ENCODE measurements at places on chromosomes 2 and 18.

DNA sequence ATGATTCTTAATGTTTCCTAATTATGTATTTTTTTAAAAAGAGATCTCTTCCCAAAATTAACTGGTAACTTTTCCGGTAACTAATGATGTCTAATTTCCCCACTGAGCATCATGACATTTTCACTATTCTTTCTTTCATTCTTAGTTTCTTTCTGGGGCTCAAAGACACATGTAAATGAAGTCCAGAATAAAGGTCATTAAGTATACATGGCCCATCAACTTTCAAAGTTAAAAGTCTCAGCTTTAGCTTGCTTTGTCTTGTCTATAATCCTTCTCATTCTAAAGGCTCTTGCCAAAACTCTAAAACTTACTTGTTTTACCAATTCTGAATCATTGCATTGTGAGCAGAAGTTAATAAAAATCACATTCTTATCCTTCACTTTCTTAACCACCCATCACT, 53.6 kb downstream of the ASXL2 start:
- DNase-seq = no peak

GRCh38 chr2:102806250-102806837, 44.5 kb downstream of the TMEM182 start:
- peak; percentile 38 for DNase-seq

GRCh38 chr2:113248997-113249770, 29.5 kb downstream of the PAX8 start:
- DNase-seq = peak; percentile 70

- no peak for DNase-seq
Observed at GRCh38 chr2:58638256-58638805, 397.2 kb upstream of the FANCL start.

DNA sequence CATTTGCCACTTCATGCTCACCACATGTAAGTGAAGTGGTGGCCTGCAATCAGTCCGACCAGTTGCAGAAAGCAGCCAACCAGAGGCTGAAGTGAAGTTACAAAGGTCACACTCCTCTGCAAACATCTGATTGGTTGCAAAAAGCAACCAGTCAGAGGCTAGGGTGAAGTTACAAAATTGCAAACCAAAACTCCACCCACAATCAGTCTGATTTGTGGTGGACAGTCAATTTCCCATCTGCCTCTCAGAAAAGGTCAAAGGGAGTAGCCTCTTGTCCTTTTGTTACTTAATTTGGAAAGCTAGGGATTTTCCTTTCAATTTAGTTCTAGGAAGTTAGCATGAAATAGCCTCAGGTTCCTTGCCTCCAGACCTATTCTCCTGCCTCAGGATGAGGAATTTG, 185.0 kb downstream of the UXS1 start:
- DNase-seq = no peak

DNA sequence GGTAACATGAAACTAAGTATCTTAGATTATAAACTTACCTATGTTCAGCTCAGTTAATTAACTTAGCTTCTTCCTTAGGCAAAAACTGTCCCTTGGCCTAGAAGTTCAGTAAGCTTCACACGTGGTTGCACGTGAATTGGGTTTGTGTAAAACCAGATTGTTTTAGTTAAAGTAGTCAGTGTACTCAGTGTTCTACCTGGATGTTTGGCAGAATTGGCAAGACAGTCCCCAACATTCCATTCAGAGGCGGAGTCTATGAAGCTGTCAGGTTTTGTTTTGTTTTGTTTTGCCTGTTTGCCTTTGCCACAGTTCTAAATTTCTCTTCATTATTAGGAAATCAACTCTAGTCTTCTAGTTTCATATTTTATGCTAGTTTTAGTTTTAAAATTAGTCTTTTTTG, 105.3 kb upstream of the ZEB2 start:
- DNase-seq = no peak

- peak; percentile 62 for DNase-seq
Observed at GRCh38 chr2:219433666-219434467, 776 bp upstream of the SPEG start.

DNA sequence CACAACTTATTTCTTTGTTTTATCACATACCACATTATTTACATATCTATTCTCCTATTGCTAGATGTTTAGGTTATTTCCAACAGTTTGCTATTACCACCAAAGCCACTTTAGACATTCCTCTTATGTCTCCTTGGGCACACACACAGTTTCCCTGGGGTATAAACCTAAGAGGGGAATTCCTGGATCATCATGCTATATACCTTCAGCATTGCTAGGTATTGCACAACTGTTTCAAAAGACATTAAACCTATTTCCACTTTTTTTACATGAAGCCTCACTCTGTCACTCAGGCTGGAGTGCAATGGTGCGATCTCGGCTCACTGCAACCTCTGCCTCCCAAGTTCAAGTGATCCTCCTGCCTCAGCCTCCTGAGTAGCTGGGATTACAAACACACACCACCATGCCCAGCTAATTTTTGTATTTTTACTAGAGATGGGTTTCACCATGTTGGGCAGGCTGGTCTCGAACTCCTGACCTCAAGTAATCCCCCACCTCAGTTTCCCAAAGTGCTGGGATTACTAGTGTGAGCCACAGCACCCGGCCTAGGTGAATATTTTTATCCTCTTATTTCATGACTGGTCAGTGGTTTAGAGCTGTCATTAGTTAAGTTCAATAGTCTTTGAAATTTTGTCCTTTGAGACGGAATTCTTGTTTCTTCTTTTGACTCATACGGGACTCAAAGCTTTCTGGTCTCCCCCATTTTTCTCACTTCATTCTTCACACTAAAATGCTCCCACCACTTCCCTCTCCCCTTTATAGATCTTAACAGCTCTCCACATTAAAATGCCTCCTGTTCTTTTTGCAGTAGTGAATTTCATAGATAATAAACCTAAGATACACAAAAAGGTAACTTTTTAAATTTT, 30.3 kb downstream of the SULT1C4 start:
- no peak for DNase-seq

- DNase-seq = no peak
Observed at GRCh38 chr2:171834286-171834685, 59.8 kb downstream of the SLC25A12 start.

DNA sequence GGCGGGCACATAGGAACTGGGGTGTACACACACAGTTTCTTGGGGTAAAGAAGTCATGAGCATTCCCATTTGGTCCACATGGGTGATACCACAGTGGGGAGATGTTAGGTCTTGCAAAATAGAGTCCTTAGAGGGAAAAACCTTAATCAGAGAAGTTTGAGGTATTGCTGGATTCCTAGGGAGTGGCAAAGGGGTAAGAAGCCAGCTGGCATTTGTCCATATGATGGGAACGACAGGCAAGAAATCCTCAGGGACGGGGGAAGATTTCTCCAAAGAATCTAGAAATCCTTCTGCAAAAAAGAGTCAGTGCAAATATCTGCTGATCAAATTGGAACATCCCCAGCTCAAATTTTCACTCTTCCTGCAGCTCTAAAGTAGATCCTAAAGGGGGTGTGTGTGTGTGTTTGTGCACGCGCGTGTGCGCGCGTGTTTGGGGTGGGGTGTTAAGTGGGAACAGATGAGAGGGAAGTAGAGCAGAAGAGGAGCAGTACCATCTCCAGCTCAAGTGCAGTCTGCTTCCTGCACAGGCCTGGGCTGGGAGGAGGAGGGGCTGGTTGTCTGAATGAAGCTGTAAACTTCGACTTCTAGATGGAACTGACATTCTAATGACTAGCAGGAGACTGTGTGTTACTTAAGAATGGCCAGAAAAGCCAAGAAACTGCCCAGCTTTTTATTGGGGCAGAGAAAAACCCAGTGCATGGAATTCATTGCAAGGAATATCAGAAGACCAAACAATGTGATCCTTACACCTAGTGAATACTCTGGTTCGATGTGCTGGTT, 168.0 kb downstream of the SPP2 start:
- DNase-seq = no peak

DNA sequence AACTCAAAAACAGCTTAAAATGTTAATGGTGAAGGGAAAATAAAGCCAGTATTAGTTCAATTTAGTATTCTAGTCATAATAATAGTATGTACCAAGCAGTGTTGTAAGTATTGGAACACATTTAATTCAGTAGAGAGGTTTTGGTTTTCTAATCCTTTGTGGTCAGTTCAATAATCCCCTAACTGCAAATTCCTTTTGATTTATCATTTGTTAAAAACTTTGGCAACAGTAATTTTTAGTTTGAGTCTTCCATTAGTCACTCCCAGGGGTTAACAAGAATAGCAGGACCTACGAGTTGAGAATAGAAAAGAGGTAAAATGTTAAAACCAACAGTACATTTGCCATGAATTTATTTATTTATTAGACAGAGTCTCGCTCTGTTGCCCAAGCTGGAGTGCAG, 10.7 kb downstream of the MRPL44 start:
- DNase-seq = no peak

- no peak for DNase-seq
Observed at GRCh38 chr2:239269173-239269885, 131.5 kb downstream of the HDAC4 start.

DNA sequence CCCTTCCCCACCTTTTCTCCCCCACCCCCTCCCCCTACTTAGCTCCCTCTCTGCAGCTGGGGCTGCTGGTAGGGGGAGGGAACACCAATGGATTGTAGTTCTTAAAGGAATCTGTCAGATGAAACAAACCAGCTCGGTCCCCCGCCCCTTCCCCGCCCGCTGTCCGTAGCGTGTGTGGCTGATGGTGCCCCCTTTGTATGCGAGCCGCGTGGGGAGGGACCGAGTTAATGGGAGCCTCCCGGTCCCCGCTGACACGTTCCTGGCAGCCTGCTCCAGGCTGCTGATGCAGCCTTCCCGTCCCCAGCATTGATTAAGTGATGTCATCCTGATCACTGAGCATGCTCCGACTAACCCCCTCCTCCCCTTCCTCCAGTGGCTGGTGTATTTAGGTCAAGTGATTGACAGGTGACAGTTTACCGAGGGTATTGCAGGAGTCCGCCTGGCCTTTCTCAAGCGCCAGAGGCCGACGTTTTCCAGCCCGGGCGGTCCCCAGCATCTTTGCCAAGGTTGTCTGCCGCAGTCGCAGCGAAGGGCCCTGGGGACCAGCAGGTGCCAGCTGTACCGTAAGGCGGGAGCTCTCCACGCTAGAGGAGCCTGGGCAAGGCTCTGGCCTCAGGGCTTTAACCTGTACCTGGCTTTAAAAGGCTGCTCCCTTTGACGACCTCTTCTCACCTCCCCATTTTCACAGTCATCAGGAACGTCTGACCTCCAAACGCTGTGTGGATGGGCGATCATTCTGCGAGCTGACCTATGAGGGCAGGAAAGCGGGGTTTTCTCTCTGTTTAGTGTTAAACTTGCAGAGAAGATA, 1.8 kb downstream of the KIF5C start:
- DNase-seq = no peak

DNA sequence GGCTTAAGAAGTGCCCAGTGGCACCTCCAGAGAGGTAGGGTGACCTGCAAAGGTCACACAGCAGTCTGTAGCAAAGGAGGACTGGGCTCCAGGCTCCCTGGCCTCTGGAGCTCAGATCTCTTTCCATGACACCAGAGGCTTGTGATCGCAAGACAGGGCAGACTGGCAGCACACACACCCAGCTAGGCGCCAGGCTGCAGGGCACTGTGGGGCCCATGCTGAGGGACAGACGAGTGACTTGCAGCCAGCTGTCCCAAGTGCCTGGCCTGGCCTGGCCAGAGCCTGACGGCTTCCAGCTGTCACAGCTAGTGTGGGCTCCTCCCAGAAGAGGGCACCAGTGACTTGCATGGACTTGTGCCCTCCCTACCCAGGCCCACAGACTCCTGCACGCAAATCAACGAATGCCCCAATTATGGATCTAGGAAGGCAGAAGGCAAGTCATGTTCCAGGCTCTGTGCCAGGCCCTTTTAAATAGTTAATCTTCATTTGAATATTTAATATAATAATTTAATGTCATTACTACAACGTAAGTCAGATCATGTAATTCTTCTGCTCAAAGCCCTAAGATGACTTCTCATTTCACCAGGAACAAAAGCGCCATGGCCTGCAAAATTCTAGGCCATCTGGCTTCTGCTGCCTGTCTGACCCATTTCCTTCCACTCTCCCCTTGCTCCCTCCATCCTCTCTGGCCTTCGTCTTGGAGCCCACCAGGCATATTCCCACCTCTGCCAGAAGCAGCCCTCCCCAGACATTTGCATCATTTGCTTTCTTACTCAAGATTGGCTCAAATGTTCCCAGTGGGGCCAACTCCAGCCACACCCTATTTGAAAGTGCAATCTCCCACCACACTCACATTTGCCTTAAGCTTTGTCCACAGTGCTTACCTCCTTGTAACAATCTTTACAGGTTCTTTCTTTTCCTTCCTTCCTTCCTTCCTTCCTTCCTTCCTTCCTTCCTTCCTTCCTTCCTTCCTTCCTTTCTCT, 3.7 kb upstream of the SPEG start:
- DNase-seq = no peak

DNA sequence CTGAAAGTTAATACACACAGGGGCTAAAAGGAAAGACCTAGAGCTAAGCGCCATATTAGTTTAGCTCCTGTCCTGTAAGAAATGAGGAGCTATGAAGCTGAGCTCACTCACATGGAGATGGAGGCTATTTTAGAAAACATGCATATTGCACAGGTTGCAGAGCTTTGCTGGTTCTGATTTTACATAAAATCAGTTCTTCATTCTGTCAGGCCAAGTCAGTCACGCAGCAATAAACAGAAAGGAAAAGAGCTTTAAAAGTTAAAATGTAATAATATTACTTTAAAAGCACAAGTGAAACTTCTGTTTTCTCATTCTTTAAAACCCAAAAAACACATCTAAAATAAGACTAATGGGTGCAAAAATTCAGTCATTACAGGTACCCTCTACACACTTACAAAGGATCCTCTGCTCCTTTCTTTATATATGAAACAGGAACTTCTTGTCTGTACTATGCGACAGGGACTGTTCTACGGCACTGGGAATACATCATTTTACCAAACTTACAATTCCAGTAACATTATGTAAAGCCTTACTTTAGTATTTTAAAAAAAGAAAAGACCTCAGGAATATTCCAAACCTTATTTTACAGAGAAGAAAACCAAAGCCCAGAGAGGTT, 113.8 kb downstream of the THADA start:
- no peak for DNase-seq

GRCh38 chr18:28875059-28875458, 698.1 kb upstream of the CDH2 start:
- DNase-seq = no peak

DNA sequence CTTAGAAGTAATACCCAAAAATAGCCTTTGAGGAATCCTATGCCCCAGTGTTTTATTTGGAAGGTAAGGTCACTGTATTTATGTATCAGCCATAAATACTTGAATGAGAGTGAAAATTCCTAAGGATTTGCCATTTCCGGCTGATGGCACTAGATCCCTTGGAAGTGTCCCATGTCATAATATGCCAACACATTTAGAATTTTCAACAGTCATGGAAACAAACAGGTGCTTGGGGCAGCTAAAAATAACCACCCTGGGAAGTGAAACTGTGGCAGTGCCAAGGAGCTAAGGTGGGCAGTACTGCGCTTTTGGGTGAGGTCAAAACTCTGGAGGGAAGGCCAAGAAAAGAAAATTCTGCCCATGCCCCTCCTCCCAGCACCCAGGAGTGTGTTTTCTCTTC, 80.2 kb downstream of the TCF7L1 start:
- DNase-seq = no peak

Measured in erythroblast (primary cell).